NCI-H187 (cell line): ENCODE measurements at places on chromosomes 11 and 22.

DNA sequence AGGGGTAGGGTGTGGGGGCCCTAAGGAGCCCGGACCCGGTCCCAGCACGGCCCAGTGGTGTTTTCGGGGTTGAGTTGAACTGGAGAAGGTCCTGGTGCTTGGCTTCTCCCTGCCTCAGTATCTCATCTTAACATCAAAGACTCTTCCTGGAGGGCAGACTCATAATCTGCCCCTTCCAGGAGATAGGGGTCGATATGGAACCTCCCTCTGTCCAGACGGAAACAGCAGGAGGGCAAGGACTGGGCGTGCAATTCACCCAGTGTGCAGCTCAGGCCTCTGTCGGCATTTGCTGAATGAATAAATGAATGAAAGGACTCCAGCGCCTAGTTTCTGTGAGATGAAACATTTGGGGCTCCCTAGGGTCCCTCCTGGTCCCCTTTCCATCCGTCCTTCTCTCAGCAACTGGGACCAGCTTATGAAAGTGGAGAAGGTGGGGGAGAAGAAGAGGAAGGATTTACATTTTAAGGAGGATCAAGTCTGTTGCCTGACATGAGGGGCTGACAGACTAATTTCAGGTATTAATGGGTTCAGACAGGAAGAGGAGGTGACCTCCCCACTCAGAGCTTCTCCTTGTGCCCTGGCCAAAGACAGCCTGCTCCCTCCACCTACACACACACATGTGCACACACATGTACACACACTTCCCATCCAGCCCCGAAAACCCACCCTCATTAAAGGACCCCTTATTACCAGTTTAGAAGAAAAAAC is 1.1 kb upstream of the SHISA8 start:
- DNase-seq, result no peak

DNA sequence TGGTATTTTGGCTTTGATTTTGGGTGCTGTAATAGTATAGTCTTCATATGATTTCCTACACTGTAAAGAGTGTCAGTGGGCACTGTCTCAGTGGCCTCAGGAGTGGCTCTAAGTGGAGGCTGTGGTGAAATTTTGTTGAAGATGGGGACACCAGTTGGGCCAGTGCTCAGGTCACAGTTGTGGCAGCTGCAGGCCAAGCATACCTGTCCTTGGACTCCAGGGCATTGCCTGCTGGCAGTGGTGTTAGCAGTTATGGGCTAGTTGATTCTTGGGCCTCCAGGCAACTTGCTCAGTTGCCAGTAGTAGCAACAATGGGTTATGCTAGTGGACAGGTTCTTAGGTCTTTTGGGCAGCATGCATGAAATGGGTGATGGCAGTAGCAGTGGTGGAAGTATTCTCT is 39.2 kb upstream of the SLC22A25 start:
- DNase-seq, result no peak

DNA sequence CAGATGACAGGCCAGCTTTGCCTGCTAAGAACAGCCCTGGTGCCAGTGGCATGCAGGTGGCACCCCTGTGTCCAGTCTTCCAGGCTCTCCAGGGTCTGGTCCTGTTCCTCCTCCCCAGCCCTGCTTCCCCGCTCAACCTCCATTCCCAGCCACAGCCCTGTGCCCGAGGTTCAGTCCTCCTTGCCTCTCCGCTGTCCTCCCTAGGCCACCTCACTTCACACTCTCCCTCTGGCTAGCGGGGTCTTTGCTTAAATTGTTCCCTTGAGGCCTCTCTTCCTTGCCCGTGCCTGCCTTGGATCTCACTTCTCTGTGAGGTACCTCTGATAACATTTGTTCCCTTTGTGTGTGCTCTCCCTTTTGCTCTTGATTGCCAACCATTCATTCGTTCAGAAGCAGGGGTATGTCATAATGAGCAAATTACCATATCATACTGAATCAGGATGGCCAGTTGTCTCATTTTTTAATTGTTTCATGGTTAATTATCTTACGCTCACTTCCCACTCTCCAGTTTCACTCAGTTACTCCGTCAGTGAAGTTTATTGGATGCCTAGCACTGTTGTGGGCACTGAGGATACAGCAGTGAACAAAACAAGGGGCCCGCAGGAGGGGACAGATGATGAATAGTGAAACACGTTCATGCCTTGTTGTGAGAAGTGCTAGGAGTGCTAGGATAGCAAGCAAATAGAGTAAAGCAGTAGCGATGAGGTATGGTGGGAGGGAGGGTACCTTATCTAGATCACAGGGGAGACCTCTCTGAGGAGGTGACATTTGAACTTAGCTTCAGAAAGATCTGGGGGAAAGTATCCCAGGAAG is 7.4 kb downstream of the BMAL1 start:
- no peak for DNase-seq

- DNase-seq, result no peak
Measured at GRCh38 chr11:6771926-6772893, at the start of gene OR2AG2. OR2AG2 (minus strand) TSS chr11:6771976; CDS start chr11:6768957, 3,019 bp downstream.

- DNase-seq, result no peak
Measured at GRCh38 chr11:132821014-132821413, 711.3 kb downstream of the OPCML start.

GRCh38 chr11:113317339-113317738 is 3.0 kb downstream of the TTC12 start:
- DNase-seq, result peak; percentile 23

- DNase-seq, result no peak
Measured at GRCh38 chr11:104205838-104206237, 41.9 kb upstream of the PDGFD start.

DNA sequence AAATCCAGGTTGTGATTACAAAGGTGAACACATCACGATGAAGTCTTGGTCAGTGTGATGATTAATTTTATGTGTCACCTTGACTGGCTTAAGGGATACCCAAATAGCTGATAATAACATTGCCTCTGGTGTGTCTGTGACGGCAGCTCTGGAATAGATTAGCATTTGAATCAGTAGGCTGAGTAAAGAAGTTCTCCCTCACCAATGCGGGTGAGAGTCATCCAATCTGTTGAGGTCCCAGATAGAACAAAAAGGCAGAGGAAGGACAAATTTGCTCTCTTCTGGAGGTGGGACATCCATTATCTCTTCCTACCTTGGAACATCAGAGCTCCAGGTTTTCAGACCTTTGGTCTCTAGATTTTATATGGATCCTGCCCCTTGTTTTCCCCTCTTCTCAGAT is 856.2 kb upstream of the CCDC90B start:
- no peak for DNase-seq

DNA sequence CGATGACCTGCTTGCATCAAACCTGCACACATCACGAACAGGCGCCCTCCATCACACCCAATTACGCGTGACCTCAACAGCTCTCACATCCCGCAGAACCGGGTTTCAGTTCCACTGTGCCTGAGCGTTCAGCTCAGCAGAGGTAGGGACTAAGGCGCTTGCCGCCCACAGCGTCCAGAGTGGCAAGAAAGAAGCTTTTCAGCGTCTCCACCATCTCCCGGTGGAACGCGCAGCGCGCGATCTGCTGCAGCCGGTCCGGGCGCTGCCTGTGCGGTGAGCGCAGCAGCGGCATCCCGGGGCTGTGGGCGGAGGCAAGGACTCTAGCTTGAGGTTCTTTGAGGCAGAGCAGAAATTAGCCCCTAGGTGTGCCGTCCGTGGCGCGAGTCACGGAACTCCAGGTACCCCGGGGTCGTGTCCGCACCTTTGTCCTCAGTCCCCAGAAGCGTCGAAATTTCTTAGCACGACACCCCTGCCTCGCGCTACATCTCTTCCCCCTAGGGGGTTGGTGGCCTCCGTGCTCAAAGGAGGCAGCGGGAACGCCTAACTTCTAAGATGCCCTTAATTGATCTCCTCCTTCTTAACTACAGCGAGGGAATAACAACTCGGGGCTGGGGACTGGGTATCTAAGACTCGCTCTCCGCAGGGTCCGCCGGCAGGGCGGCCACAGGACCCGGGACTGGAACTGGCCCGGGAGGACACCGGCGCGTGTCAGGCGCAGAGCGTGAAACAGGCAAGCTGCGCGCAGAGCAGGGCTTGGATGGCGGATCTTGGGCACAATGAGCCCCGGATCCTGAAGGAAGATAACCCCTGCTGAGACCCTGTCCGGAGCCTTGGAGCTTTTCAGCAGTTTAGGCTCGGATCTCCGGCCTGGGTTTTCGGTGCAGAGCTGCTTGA is 1.7 kb upstream of the CALCA start:
- DNase-seq, result no peak

- DNase-seq, result no peak
Measured at GRCh38 chr11:68659158-68659921, 25.0 kb upstream of the GAL start.
